ENCODE measurements at places on chromosomes 4 and X.

GRCh38 chr4:84634961-84635360, 52.0 kb downstream of the CDS1 start:
- no peak for DNase-seq

GRCh38 chr4:3898098-3898497, 131.9 kb downstream of the ADRA2C start:
- no peak for DNase-seq

DNA sequence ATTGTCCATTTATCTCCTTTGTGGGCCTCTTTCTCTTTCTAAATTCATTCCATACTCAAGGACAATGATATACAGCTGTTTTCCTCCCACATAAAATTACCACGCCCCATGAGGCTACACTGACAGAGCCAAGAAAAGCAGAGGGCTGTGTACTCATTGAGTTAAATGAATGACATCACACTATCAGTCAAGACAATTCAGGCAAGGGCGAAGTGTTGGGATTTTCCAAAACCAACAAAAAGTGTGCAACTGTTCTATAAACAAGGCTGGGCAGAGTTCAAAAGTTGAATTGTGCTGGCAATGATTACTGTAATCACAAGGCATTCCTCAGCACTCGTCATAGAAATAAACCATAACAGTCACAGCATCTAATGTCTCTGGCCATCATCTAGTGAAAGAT, 799.6 kb upstream of the DIAPH2 start:
- DNase-seq, result no peak

- no peak for DNase-seq
These were observed 26.8 kb downstream of the DOCK11 start for GRCh38 chrX:118522230-118522926.

DNA sequence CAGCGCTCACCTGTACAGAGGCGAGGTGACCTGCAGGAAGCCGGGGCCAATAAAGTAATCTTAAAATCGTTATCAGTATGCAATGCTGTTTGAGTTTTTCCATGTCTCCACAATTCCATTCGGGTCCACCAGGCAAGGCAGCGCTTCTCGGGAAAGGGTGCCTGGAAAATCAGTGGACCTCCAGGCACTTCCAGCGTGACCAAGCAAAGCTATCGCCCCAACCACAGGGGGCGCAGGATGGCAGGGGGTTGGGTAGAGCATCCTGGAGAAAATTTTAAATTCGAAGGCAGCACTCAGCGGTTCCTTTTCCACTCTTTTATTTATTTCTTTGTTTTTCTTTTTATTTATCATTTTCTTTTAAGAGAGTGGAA, 5.4 kb upstream of the SOX3 start:
- DNase-seq, result no peak

DNA sequence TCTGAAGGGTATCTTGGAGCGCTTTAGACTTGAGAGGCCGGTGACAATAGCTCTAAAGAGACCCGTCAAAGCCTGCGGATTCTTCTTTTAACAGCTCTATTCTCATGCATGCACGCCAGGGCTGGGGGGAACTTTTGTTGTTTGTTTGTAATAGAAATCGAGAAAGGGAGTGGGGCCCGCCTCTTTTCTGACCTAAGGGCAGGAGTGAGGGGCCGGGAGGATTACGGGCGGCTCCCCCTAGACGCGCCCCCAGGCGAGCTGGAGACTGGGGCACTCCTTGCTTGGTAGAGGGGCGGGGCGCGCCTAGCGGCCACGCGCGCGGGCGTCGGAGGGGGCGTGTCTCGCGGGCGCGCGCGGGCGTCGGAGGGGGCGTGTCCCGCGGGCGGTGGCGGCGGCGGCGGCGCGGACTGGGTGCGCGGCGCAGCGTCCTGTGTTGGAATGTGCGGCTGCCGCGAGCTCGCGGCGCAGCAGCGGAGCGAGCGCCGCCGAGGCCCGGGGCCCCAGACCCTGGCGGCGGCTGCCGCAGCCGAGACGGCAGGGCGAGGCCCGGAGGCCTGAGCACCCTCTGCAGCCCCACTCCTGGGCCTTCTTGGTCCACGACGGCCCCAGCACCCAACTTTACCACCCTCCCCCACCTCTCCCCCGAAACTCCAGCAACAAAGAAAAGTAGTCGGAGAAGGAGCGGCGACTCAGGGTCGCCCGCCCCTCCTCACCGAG, at the start of gene REST:
REST (plus strand) TSS at position 412 of the 717 bp plus-strand sequence. CDS start 2,739 bp downstream, outside the sequence.
- peak; percentile 94 for DNase-seq

- no peak for DNase-seq
These were observed 173.1 kb downstream of the STK32B start for GRCh38 chr4:5224340-5224739.

GRCh38 chr4:98864560-98864959, 64.4 kb downstream of the EIF4E start:
- no peak for DNase-seq

- no peak for DNase-seq
These were observed 234.1 kb downstream of the CPE start for GRCh38 chr4:165612936-165613335.

- DNase-seq, result peak; percentile 54
These were observed 64.6 kb upstream of the ENPP6 start for GRCh38 chr4:184282251-184282713.

- peak; percentile 15 for DNase-seq
These were observed 83.8 kb upstream of the HHIP start for GRCh38 chr4:144562019-144562705.

- no peak for DNase-seq
These were observed 117.2 kb upstream of the MAGEB16 start for GRCh38 chrX:35680940-35681346.

- no peak for DNase-seq
These were observed 45.2 kb downstream of the C4orf50 start for GRCh38 chr4:5973033-5973432.

DNA sequence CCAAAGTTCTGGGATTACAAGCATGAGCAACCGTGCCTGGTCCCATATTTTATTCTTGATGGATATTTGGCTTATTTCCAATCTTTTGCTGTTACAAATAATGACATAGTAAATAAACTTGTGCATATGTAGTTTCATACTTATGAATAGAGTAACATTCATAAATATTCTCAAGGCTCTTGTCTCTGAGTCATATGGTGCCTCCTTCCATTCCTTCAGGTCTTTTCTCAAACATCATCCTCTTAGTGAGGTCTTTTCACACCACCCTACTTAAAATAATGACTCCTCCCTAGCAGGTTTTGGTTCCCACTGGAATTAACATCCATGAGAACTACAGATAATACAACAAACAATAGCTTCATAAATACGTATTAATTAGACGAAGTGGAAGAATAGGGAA, 416.6 kb downstream of the IQCM start:
- DNase-seq, result no peak

- no peak for DNase-seq
These were observed 6.5 kb upstream of the SMARCA1 start for GRCh38 chrX:129529685-129530281.

GRCh38 chr4:41992967-41993857, 2.9 kb downstream of the SLC30A9 start:
- DNase-seq, result no peak

GRCh38 chr4:174358410-174358809, 74.7 kb downstream of the CEP44 start:
- DNase-seq, result no peak

DNA sequence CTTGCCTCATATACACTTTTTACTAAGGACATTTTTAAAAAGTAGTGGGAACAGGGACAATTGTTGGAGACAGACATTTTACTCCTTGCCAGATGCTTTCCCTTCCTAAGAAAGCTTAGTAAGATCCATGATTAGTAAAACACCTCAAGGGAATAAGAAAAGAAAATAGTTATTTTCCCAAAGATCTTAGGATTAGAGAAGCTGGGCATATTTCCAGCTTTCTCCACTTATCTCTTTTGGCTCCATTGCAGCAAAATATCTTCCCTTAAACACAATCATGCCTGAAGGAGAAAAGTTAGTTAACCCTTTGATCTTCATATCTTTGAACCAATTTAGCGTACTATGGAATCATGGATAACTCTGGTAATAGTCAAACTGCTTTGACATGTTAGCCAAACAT, 257.9 kb downstream of the PCDH18 start:
- no peak for DNase-seq

- no peak for DNase-seq
These were observed 1.6 kb upstream of the ANTXR2 start for GRCh38 chr4:80074651-80075050.

DNA sequence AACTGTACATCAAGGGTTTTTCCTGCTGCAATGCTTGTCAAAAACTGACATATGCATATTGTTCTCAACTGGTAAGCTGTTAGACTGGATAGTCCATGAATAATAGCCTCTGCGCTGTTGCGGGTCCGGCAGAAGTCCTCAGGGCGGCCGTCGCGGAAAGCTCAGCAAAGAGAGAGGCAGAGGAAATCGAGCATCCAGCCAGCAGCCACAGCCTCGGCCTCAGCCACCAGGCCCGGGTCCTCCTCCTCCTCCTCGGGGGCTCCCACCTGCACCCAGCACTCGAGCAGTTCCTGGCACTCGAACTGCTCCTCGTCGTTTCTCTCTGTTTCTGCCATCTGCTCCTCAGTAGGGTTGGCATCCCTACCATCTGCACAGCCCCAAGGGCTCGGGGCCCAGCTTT, 53.7 kb downstream of the UPRT start:
- DNase-seq, result no peak

- no peak for DNase-seq
These were observed 98.6 kb upstream of the TTC29 start for GRCh38 chr4:147044241-147044640.

DNA sequence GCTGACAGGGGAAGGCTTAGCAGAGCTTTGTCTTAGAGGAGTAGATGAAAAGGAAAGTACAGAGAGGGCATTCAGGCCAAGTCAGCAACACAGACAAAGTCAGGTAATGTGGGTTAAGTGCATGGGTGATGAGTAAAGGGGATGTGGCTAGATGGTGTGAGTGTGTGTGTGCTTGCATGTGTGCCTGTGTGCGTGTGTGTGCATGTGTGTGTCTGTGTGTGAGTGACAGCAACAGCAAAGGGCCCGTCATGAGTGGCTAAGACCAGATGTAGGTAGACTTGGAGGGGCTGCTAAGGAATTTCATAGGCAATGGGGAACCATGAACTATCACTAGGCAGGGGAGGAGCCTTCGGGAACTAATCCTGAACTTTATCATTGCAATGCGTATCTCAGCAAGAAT, 2.2 kb upstream of the GPR78 start:
- no peak for DNase-seq

DNA sequence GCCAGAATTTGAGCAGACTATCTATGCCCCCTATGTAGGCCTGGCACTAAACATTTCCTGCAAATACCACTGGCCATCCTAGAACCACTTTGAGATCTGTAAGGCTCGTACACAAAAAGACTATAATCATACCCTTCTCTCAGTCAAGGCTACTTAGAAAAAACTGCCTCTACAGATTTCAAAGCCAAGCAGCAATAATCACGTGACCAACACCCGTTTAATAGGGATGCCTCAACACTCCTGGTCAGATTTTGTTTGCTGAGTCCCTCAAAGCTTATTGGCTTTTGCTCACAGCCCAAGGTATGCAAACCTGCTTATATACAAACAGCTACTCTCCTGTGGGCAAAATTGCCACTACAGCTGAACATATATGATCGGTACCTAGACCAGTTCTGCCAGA, 897 bp downstream of the COX7B2 start:
- no peak for DNase-seq

All from iPS-NIHi11 (cell line).